ENCODE measurements at places on chromosomes 1 and 21.

GRCh38 chr1:233347338-233347737 lies 19.8 kb downstream of the MAP3K21 start:
- no peak for DNase-seq

GRCh38 chr1:48775831-48776392 lies 779 bp downstream of the BEND5 start:
- DNase-seq, result no peak

DNA sequence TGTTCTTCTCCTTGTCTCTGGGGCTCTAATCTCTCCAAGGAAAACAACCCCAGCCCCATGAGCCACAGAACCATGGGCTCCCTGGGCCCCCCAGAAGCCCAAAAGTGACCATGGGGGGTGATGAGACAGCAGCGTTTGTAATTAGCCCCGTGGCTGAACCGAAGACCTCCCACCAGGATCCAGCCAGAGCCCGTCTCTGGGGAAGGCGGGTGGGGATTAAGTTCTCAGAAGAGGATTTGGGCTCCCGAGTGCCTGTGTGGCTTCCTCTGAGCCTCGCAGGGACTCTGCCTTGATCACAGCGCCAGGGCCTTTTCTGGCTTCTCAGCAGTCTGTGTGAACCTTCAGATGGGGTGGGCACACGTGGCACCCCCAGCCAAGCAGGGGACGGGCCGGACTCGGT lies 77.0 kb downstream of the ALPL start:
- DNase-seq, result no peak

GRCh38 chr1:28354121-28354520 lies 15.4 kb upstream of the PHACTR4 start:
- DNase-seq, result no peak

- no peak for DNase-seq
Measured at GRCh38 chr1:53073868-53074311, 11.9 kb downstream of the PODN start.
